Occipital lobe (tissue), 3 donors: ENCODE measurements at places on chromosomes 11 and 22.

- no peak for DNase-seq
Observed at GRCh38 chr11:35082321-35083180, 56.4 kb upstream of the CD44 start.

- DNase-seq: no peak
Observed at GRCh38 chr11:74902342-74902741, 46.5 kb downstream of the XRRA1 start.

DNA sequence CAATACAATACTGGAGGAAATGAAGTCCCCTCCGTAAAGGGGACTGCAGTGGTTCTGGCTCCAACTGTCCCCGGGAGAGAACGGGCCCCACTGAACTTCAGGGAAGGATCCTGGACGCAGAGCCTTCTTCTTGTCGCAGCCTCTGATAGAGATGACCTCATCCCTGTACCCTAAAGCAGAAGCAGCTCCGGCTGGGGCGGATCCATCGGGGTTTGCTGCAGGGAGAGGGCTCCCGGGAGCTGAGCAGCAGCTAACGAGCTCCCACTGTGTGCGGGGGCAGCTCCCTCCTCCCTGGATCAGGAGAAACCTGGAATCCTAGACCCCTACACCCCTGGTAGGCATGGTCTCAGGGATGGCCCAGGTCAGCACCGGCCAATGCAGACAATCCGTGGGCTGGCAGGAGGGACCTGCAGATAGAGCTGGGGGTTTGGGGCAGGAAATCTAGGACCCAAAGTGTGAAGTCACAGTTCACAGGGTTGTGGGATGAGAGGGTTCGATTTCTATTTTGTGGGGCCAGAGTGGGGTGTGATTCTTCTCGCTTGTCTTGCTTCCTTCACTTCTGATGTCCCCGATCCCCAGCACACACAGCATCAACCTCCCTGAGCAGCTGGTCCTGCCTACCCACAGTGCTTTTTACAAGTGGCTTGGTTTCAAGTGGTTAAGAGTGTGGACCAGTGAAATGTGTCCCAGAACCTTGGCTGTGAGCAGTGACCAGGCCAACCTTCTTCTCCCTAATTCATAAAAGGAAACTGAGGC is 12.9 kb downstream of the KIAA0930 start:
- DNase-seq: peak; percentile 71

DNA sequence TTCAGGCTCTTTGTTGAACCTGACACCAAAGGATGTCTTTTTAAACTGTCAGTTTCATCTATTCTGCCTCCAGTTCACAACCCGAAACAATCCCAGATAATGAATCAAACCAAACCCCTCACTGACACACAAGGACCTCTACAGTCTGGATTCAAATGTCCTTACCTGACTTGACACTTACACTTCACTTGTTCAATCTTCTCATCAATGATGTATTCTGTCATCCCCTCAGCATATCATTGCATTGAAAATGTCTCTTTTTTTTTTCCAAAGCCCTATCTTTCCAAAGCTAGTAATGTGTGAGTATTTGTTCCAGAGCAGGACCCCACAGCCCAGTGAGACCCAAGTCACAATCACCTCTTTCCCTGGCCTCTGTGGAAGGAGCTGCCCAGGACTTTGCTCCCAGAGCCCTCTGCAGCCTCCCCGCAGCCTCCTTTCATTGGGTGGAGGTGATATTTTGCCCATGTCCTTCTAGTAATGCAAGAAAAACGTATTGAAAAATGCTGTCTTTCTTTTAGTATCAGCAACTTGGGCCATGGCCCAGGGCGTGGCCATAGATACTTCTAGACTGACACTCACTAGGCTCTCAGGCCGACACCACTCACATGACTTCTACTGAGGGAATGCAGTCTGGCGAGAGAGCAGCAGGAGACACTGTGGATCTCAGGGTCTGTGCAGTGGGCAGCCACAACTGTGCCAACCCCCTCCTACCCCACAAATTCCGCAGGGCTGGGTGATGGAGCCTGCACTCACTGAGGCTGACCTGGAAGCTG is 18.2 kb downstream of the RFPL3 start:
- DNase-seq: no peak

DNA sequence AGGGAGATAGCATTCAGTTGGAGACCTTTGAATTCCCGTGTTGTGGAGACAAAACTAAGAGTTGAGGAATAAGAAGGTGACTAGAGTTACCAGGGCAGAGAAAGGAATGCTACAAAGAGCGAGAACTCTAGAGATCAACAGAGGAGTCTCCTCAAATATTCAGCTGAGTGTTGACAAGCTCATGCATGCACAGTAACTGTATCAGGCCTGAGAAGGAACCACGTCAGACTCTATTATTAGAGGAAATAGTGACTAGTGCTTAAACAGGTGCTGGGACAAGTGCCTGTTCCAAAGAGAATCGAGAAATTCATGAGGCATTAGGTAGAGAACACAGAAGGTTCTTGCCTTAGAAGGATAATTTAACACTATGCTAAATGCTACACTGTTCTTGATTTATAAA is 333.8 kb upstream of the CHORDC1 start:
- DNase-seq: no peak

- DNase-seq: no peak
Observed at GRCh38 chr11:104394508-104394907, 230.6 kb upstream of the PDGFD start.

DNA sequence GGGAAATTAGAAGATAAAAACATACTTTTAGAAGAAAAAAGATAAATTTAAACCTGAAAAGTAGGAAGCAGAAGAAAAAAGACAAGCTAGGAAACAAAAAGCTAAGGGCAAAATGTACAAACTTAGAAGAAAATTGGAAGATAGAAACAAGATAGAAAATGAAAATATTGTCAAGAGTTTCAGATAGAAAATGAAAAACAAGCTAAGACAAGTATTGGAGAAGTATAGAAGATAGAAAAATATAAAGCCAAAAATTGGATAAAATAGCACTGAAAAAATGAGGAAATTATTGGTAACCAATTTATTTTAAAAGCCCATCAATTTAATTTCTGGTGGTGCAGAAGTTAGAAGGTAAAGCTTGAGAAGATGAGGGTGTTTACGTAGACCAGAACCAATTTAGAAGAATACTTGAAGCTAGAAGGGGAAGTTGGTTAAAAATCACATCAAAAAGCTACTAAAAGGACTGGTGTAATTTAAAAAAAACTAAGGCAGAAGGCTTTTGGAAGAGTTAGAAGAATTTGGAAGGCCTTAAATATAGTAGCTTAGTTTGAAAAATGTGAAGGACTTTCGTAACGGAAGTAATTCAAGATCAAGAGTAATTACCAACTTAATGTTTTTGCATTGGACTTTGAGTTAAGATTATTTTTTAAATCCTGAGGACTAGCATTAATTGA is 1.0 kb downstream of the MALAT1 start:
- no peak for DNase-seq

GRCh38 chr11:45440111-45440510 is 154.0 kb upstream of the SYT13 start:
- DNase-seq: no peak

- no peak for DNase-seq
Observed at GRCh38 chr22:42773167-42773566, 52.5 kb upstream of the A4GALT start.

DNA sequence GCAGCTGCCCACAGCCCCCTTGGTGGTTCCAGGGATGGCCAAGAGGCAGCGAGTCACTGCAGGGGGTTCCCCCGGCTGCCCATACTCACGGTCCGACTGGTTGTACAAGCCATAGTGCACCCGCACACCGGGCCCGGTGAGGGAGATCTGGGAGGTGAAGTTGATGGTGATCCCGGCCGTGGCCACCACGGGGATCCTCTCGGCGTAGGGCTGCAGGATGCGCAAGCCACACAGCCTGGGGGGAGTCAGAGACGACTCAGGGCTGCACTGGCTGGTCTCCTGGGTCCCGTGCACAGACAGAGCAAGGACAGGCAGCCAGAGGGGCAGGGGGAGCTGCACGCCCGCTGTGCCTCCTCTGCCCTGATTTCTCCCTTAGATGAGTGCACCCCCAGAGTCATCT is 23.5 kb downstream of the KCTD17 start:
- DNase-seq: no peak

DNA sequence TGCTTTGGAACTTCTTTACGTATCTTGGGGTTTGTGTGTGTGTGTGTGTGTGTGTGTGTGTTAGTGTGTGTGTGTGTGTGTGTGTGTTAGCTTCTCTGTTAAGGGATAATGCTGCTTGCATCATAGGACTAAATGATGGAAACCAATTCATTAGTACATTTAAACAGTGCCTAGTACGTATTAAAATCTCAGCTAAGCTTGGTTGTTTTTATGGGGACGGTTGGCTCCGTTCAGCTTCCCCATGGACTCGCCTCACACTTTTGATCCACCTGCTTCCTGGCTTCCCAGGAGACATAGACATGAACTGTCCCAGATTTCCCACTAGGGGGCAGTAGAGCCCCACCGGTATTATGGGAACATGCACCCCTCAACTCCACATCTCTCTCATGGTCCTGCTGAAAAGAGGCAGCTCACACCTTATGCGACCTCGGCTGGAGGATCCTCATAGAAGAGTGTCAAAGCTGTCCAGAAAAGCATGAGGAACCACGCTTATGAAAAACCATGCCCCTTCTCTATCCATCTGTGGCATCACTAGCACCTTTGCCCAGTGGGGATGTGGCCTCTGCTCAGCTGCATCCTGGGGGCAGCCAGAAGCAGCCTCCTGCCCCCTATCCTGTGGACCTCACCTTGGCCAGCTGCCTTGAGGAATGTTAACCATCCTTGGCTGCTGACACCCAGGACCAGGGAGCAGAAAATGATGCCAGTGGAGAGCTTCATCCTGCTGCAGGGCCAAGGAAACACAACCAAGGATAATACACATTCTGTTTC is 9.7 kb upstream of the SAAL1 start:
- DNase-seq: peak; percentile 25

- DNase-seq: no peak
Observed at GRCh38 chr11:35042913-35043312, 96.1 kb upstream of the CD44 start.

DNA sequence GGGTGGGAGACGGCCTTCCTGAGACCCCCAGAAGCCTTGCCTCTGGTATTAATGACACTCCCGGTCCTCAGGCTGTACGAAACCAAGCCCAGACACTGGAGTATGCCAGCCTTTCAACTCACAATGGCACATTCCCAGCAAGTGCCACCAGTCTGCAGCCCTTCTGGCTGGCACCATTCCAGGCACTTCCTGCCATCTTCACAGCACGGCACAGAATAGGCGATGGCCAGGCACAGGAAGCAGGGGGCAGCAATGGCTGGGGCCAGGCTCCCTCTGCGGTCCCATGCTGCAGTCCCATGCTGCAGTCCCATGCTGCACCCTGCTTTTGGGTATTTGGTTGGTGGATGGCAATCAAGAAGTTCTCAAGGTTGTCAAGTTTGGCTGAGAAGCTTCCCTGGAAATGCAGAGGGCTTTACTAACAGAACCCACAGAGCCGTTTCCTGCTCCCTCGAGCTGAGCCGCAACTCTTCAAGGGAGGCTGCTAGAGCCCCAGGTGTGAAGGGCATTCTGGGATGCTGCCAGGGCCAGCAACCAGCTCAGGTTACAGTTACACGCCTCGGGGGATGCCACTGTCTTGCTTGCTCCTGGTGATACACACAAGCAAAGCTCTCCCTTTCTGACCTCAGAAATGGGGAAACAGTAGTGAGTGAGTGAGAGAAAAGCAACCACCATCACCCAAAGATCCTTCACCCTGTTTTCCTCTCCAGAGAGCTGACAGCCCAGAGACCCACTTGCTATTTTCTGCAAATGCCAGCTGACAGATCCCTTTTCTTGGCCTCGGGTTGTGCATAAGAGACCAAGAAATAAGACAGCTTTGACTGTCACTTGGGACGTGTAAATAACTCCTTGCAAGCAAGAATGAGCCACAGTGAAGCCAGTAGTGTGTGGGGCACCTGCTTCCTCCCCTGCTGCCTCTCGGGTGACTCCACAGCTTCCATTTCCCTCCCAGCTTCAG is 23.9 kb downstream of the LRFN4 start:
- no peak for DNase-seq

- DNase-seq: no peak
Observed at GRCh38 chr11:38155856-38156255, 1557.8 kb upstream of the RAG2 start.

GRCh38 chr11:31449040-31449439 is 60.4 kb downstream of the IMMP1L start:
- no peak for DNase-seq

DNA sequence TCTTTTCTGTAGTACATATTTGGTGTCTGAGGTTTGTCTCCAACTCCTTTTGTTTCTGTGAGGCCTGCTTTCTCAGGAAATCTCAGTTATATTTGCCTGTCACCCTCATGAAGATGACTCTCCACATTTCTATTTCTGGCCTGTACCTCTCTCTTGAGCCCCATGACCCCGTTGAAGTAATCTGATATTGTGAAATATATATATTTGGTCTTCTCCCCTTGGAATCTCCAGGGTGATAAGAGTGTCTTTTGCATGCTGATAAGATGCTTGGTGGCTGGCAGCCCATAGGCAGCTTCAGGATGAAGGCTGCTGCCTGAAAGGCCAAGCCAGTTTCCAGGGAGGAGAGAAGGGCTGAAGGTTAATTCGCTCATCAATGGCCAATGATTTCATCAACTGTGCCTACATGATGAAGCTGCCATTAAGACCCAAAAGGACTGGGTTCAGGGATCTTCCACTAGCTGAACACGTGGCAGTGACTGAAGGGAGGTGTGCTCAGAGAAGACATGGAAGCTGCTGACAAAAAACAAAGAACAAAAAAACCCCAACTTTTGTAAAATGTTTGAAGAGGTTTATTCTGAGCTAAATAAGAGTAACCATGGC is 67.4 kb downstream of the MICAL2 start:
- no peak for DNase-seq

DNA sequence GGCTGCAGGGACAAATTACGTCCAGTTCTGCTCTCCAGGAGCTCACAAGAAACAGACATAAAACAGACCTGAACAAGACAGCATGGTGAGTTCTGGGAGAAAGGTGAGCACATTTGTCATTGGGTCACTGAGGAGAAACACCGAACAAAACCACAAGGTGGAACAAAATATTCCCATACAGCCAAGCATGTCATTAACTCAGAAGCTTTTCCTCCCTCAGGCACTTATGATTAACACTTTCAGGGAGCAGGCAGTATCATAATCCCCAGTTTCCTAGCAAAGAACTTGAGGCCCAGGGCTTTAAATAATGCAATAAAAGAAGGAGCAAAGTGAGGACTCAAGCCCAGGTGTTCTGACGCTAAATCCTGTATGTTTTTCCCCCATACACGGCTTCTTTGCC is 43.0 kb downstream of the P4HA3 start:
- DNase-seq: no peak

DNA sequence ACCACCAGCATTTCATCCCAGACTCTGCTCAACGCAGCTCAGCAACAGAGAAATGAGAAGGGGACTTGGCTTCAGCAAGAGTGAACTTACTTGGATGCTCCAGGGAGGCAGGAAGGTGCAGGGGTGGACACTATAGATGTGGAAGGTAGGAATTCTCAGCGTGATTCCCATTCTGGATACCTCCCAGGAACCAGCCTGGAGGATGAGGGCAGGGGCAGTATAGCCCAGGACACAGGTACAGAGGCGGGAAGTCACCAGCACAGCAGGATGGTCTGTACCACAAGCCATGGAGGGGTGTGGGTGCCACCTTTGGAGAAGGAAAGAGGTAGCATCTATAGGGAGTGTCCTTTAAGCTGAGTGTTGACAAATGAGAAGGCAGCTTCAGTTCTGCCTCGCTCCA is 1275.2 kb downstream of the TBC1D22A start:
- DNase-seq: no peak
